ENCODE measurements at places on chromosomes 2 and 18.

- no peak for DNase-seq
Observed at GRCh38 chr2:155145758-155146229, 447.3 kb downstream of the KCNJ3 start.

- no peak for DNase-seq
Observed at GRCh38 chr18:54690198-54690597, 99.2 kb downstream of the DYNAP start.

GRCh38 chr2:200159357-200159707, 147.2 kb upstream of the SPATS2L start:
- DNase-seq: no peak

- no peak for DNase-seq
Observed at GRCh38 chr2:9803023-9803805, 40.1 kb upstream of the TAF1B start.

GRCh38 chr2:230797515-230798495, 66.9 kb upstream of the ITM2C start:
- no peak for DNase-seq

DNA sequence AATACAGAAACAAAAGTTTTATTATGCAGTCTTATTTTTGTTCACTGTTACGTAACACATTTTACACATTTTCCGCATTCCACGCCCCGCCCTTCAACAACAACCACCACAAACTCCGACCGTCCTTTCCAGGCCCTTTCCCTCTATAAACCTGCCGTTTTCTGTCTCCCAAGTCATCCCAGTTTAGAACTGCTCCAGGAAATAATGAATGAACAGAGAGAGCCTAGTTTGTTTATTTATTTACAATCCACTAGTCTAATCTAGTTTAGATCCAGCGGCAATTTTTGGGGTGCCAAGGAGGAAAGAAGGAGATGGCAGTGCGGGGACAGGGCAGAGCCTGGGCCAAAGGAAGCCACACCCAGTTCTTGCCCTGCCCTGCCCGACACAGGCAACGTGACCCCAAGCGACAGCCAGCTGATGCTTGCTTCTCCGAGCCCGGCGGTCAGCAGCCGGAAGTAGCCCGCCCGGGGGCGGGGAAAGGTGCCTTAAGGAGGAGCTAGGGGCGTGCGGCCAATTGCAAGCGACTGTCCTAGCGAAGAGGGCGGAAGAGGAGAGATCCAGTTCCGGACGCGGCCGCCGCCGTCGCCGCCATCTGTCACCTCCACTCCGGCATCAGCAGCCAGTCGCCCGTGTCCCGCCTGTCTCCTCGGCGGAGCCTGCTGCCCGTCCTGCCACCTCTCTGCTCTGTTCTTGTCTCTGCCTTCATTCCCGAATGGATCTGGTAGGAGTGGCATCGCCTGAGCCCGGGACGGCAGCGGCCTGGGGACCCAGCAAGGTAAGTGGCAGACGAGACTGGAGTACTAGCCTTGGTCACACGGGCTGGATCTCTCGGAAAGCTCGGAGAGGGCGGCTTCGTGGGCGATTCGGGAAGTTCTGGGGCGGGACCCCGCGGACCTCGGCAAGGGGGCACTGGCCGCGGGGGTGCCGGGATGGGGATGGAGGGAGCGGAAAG, at the start of gene RIOK3:
TSS of gene RIOK3 (plus strand) at position 560 of the 952 bp plus-strand sequence. CDS start at position 713, 153 bp downstream.
- DNase-seq: peak; percentile 98

- DNase-seq: no peak
Observed at GRCh38 chr2:161946489-161947107, 127.4 kb downstream of the DPP4 start.

GRCh38 chr2:173940208-173941020, 24.8 kb downstream of the SP3 start:
- DNase-seq: no peak

DNA sequence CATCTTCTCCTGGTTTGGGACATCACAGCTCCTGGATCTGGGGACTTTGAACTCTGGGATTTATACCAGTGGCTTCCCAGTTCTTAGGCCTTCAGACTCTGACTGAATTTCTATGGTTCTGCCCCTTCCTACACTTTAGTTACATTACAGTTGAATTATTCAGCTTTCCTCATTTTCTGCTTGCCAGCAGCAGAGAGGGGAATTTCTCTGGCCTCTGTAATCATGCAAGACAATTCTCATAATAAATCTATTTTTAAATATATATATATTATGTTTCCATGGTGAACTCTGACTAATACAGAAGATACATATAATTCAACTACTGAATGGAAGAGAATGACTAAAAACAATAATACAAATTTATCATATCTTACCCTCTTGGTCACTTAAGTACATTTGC, 1478.6 kb upstream of the ACVR2A start:
- DNase-seq: no peak

DNA sequence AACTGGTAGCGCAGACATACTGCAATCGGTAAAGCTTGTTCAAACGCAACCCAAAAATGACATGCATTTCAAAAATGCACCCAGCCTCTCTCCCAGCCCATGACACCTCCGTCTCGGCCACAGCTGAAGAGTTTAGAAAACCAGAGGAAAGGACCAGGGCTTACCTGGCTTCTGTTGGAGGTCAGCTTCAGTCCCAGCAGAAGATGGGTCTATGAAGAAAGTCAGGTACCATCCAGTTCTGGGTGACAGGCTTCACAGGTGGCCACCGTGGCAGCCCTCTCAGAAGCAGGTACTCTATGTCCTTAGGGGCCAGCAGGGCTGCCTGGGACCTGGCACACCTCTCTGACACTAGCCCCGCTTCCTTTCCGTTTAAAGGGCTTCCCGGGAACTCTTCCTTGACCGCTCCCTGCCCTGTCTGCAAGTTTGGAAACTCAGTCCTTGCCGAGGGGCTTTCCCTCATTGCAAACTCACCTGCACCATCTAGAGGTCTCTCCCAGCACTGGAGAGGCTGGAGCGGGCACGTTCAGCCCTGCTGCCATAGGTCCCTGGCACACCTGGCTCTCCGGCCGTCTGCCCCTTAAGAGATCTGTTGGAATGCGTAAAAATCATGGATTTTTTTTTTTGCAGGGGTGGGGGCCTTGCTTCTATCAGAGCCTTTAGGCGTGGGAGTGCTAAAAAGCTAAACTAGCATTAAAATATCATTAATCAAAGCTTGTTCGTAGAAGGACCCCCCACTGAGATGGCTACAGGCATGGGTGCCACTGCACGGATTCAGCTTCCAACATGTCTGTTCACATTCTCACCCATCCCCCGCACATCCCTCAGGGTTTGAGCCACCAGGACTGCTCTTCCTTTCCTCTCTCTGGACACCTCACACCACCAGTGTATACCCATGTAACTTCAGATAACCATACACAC, at the start of gene EDAR:
TSS of gene EDAR (minus strand) at position 425 of the 918 bp plus-strand sequence. CDS start 58,206 bp downstream, outside the sequence.
- DNase-seq: peak; percentile 50

GRCh38 chr2:66024391-66024790, 410.5 kb upstream of the MEIS1 start:
- no peak for DNase-seq

- no peak for DNase-seq
Observed at GRCh38 chr2:101265893-101266499, 13.3 kb downstream of the CNOT11 start.

- DNase-seq: no peak
Observed at GRCh38 chr18:26992926-26993325, 127.4 kb upstream of the AQP4 start.

DNA sequence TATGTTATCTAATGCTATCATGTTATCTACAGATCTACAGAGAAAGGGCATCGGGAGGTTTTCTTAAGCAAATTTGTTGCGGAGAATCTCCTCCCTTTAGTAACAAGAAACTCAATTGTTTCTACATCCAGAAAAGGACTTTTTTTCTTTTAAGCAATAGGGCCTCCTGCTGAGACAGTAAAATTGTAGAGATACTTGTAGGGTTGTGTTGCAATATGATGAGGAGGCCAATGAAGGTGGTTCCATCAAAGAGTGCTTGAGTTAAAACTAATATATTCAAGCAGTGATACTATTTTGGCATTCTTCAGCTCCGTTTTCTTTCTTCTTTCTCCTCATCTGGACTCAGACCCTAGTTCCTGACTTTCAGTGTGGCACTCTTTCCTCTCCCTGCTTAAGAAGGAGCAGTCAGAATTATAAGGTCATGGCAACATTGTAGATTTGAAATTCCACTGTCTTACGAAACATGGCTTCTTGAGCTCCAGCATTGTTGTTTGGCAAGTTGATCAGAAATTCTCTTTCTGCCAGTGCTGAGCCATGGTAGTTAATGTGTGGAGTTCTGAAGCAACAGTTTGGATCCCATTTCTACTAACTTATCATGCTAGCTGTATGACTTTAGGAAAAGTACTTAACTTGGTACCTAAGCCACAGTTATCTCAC, 202.0 kb upstream of the SLC14A2 start:
- no peak for DNase-seq

GRCh38 chr18:38807915-38808314, 1242.3 kb upstream of the CELF4 start:
- DNase-seq: no peak

DNA sequence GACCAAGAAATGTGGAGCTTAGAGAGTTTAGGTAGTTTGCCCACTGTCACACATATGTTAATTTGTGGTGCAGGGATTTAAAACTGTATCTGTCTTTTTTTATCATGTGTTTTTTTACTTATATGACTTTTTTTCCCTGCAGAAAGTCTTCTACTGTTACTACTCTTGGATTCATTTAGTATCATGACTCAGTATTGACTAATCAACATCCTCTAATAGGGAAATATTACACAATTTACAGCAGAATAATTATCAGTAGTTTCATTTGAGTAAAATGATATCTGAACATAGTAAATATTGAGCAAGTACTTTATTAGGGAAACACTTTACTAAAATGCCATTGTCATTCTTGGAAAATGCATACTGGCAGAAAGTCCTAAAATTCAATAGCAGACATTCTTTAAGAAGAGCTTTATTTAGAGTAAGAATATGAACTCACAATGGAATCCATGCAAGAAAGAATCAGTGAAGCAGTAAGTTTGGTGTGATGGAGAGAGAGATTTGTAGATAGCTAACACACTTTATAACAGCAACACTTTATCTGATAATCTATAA, 425.9 kb upstream of the SLC8A1 start:
- no peak for DNase-seq

DNA sequence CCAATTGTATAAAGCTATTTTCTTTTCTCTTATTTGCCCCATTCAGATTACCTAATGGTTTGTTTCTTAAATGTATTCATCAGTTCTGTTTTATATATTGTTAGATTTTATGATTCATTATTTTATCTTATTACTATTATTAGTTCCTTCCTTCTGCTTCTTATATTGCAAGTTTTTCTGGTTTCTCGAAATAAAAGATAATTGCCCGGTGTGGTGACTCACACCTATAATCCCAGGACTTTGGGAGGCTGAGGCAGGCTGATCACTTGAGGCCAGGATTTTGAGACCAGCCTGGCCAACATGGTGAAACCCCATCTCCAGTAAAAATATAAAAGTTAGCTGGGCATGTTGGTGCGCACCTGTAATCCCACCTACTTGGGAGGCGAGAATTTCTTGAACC, 37.8 kb downstream of the ANTXR1 start:
- DNase-seq: no peak

DNA sequence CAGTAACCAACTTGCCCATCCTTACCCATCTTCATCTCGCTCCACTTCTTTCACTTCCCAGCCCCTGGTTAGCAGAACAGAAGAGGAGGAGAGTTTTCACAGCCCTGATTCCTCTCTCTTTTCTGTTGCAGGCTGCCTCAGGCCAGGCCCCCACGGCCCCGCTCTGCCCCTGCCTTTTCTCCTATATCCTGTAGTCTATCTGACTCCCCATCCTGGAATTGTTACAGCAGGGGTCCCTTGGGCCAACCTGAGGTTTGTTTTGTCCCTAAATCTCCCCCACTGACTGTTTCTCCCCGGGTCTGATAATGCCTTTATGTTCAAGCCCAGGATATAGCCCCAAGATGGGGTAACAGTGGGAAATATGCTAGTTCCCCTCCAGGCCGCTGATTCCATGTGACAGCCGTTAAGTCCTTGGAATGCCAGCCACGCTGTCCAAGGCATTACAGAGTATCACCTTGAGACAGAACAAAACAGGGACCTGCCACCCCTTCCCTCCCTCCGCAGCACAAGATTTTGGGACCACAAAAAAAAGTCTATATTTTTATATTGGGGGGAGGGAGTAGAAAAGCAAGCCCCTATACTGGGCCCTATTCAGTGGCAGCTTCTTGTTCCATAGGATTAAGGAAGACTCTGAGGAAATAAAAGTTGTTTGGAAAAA, 1.4 kb downstream of the OST4 start:
- no peak for DNase-seq

DNA sequence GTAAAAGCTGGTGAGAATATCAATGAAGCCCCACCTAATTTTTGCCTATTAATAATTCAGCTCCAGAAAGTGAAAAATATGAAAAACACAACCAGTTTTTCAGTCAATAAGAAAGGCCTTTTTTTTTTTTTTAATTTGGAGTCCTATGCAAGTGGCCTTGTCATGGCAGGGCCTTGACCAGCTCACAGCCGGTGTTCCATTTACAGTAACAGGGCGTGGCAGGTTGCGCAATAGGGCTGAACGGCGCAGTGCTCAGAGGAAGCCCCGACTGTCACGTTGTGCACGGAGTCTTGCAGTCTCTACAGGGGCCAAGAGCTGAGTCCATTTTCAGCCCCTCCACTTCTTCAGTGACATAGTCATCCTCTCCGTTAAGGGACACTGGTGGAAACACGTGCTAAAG, 184.1 kb upstream of the FN1 start:
- peak; percentile 28 for DNase-seq

DNA sequence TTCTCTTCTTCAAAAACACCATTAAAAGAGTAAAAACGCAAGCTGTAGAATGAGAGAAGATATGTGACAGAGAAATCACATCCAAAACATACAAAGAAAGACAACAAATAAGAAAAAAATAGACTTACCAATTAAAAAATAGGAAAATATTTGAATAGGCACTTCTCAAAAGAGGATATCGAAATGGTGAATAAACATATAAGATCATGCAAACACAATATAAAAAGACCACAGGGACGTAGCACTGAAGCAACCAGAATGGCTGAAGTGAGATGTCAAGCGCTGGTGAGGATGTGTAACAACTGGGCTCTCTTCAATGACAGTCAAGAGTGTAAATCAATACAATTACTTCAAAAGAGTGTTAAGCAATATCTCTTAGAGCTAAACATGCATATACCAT, 202.3 kb downstream of the ZBTB7C start:
- DNase-seq: no peak

- DNase-seq: no peak
Observed at GRCh38 chr2:192186806-192187205, 7.9 kb downstream of the TMEFF2 start.

DNA sequence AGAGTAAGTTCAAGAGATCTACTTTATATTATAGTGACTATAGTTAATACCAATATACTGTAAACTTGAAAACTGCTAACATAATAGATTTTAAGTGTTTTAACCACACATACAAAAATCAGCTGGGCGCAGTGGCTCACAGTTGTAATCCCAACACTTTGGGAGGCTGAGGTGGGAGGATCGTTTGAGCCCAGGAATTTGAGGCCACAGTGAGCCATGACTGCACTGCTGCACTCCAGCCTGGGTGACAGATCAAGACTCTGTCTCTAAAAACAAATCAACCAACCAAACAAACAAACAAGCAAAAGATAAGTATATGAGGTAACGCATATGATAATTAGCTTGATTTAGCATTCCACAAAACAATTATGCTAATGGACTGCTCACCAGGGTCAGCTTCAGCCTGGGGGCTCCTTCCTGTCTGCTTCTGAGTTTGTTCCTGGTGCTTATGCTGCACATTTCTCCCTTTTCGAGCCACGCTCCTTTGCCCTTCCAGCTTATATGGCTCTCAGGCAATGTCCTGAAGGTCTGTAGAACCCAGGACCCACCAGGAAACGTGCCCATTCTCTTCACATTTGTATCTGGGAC, 357.6 kb downstream of the EN1 start:
- no peak for DNase-seq

GRCh38 chr2:231277962-231278361, 79.5 kb downstream of the ARMC9 start:
- no peak for DNase-seq

All from HAP-1 (cell line).